ENCODE measurements at places on chromosomes 4 and X.

- DNase-seq: no peak
Measured at GRCh38 chrX:13515211-13515930, 54.0 kb upstream of the EGFL6 start.

GRCh38 chr4:138910914-138911336, 104.7 kb upstream of the NOCT start:
- no peak for DNase-seq

DNA sequence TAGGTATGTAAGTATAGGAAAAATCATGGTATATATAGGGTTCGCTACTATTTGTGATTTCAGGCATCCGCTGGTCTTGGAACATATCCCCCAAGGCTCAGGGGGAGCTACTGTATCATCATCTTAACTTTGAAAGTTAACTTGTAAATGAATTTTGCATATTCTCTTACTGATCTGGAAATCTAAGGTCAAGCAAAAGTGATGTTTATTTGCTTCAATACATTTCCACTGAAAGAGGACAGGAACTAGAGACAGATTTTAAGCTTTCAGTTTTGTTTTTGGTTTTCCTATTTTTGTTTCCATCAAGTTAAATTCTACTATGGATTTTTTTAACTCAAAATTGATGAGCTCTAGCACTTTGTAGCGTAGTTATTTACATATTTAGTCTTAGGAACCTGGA, 56.2 kb downstream of the NAF1 start:
- DNase-seq: no peak

DNA sequence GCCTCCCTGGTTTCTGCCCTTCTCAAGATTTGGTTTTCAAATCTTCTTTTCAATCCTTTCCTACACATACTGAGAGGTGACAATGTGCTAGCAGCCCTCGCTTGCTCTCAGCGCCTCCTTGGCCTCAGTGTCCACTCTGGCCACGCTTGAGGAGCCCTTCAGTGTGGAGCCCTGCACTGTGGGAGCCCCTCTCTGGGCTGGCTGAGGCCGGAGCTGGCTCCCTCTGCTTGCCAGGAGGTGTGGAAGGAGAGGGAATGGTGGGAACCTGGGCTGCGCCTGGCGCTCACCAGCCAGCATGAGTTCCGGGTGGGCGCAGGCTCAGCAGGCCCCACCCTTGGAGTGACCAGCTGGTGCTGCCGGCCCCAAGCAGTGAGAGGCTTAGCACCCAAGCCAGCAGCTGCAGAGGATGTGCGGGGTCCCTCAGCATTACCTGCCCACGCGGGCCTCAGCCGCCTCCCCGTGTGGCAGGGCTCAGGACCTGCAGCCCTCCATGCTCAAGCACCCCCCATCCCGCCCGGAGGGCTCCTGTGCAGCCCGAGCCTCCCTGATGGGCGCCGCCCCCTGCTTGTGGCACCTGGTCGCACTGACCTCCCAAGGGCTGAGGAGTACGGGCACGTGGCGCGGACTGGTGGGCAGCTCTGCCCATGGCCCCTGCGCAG, 127.5 kb downstream of the COX7B2 start:
- DNase-seq: no peak

GRCh38 chr4:172657081-172657480, 511.5 kb upstream of the GALNT7 start:
- no peak for DNase-seq

DNA sequence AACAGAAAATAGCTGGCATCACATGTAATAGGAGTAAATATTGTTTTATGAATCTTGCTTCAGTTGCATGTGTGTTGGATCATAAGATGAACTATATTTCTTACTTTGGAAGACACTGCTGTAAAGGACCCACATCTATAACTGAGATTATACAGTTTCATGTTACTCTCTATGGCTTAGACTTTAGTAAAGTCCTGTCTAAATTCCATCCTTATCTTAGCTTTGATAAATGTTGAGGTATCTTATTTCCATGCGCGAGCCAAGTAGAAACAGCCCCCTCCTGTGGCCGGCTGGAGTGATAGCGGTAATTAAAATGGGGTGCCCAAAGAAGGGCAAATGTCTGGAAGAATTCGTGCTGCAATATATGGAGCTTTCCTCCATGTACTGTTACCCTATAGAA, 43.0 kb downstream of the CCDC158 start:
- peak; percentile 62 for DNase-seq

DNA sequence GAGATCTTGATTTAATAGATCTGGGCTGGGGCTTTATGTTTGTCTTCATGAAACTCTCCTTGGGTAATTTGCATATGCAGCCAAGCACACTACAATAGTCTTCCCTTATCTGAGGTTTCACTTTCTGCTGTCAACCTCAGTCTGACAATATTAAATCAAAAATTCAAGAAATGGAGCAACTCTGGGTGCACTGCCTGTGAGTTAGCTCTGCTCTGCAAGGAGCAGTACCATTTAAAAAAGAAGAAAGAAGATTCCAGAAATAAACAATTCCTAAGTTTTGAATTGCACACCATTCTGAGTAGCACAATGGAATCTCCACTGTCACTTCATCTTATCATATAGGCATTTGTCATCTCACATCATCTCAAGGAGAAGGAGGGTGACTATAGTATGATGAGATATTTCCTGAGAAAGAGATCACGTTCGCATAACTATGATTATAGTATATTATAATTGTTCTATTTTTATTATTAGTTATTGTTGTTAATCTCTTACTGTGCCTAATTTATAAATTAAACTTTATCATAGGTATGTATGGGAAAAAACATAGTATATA, 9.4 kb downstream of the FNIP2 start:
- peak; percentile 77 for DNase-seq

GRCh38 chr4:78242071-78242470, 184.9 kb downstream of the FRAS1 start:
- no peak for DNase-seq

- no peak for DNase-seq
Measured at GRCh38 chrX:71210816-71211215, 12.2 kb upstream of the GJB1 start.

DNA sequence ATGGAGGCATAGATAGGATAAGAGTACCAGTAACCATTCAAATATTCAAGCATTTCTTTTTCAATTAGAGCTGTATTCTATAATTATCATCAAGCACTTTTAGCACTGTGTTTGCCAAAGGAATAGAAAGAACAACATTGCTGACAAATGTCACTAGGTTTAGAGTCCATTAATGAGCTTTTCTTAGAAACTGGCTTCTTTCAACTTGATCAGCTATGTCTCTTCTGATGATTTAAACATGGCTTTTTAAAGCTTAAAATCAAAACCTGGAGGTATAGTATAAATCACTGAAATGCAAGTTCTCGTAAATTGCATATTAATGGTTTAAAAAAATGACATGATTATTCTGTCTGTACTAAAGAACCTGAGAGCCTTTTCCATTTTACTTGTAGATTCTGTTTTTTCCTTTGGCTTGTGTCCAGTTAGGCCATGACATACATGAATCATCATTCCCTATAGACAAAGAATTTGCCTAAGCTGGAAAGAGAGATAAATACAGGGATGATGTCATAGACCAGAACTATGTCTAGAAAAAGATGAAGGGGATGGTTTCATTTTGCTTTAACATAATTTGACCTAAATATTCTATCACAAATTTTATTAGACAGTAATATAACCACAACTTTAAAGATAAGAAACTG, 340.1 kb upstream of the CTSO start:
- DNase-seq: peak; percentile 69

All from suppressor macrophage treated with lipopolysaccharide for 1 hour (primary cell).